WERI-Rb-1 (cell line): ENCODE measurements at places on chromosomes 16 and 17.

GRCh38 chr16:774086-775001 lies 13.8 kb downstream of the MSLN start:
- no peak for DNase-seq

GRCh38 chr17:43151880-43152456 lies 19.0 kb upstream of the NBR1 start:
- no peak for DNase-seq

DNA sequence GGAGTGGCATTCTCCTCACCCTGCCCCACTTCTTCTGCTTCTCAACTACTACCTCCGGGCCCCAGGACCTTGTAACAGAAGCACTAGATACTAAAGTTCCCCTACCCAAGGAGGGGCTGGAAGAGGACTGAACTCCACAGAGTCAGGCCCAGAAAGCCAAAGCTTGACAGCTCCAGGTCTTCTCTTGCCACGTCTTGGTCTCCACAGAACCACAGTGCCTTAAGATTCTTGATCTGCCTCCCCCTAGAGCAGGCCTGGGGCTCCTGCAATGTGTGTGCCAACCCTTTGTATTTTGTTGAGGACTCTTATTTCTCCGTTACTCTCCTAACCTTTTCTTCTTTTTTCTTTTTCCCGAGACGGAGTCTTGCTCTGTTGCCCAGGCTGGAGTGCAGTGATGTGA lies 4.0 kb downstream of the SLC16A13 start:
- DNase-seq: no peak

DNA sequence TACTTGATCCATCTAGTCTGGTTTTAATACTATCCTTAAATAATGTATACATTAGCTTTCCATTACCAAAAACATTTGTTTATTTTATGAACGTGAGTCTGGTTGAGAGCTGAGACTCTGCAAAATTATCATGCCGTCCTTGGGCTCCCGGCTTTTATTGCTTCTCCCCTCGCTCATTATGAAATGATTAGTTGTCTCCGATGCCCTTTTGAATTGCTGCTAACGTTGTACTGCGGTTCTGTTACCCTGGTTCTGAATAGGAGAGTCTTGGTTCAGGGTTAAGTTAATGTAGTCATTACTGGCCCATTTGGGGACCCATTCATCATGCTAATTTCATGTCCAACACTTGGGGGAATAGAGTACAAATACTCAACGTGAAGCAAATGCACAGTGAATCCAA lies 12.8 kb downstream of the XYLT1 start:
- no peak for DNase-seq

DNA sequence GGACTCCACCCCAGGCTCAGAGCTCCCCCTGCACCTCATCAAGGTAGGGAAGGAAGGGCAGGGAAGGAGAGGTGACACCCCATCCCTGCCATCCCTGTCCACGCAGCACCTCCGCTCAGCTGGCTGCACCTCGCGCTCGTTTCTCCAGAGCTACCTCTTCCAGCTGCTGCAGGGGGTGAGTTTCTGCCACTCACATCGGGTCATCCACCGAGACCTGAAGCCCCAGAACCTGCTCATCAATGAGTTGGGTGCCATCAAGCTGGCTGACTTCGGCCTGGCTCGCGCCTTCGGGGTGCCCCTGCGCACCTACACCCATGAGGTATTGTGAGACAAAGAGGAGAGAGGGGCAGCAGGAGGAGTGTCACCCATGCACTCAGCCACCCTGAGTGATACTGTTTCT lies 1.4 kb downstream of the CDK3 start:
- no peak for DNase-seq

DNA sequence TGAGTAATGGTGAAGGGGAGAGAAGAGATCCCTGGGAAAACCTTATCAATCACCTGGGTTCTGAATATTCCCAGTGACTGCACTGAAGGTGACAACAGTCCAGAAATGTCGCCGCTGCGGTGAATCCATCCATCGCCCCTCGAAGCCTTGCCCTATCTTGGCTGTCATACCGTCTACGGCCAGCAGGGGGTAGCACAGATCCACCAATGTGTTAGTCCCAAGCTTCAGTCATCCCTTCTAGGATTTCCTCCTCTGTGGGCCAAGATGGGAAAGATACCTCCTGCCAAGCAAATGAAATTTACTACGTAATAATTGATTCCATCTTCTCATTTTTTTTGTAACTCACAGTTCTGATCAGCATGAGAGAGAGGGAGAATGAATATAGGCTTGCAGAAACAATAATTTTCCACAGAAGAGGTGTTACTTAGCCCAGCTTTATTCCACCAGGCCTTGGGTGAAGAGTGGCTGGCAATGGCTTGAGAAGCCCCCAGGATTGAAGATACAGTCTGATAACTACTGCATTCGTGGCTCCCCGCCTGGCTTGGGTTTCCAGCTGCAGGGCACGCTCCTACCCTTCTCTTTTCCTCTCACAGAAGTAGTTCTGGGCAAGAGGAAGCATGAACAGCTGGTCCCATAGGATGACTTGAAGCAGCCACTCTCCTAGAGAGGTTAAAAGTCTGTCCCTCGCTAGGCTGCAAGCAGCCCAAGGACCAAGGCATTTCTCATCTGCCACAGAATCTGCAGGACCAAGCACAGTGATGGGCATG lies 2.6 kb upstream of the FMNL1 start:
- DNase-seq: peak; percentile 91

GRCh38 chr17:76706817-76707216 lies 3.9 kb downstream of the MXRA7 start:
- no peak for DNase-seq

DNA sequence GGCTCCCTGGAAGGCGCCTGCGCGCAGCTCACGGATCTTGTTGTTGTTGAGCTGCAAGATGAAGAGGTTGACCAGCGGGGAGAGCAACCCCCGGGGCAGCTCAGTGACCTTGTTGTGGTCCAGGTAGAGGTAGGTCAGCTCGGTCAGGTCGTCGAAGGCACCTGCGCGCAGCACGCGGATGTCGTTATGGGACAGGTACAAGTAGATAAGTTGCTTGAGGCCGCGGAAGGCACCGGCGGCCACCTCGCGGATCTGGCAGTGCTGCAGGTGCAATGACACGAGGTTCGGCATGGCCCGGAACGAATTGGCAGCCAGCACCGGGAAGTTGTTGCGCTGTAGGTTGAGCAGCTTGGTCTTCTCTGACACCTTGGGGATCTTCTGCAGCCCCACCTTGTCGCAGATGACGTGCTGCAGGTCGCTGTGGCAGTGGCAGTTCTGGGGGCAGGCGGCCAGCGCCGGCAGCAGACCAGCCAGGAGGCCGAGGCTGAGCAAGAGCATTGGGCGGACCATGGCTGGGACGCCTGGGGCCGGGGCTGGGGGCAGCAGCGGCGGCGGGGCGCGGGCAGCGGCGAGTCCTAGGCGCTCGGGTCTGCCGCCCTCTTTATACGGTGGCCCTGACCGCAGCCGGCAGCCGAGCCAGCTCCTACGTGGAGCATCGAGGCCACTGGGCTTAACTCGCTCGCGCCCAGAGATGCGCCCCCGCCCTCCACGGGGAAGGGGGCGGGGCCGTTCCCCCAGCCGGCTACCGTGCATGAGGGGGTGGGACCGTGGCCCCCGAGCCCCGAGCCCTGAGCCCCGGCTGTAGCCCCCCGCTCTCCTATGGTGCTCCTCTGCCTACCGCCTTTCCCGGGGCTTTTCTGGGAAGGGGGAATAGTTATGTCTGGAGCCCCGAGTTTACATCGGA lies at the start of gene CHAD:
Gene CHAD, minus strand, starts transcription at position 577 of the 904 bp plus-strand sequence. Its CDS starts 67 bp downstream, at position 510.
- no peak for DNase-seq

DNA sequence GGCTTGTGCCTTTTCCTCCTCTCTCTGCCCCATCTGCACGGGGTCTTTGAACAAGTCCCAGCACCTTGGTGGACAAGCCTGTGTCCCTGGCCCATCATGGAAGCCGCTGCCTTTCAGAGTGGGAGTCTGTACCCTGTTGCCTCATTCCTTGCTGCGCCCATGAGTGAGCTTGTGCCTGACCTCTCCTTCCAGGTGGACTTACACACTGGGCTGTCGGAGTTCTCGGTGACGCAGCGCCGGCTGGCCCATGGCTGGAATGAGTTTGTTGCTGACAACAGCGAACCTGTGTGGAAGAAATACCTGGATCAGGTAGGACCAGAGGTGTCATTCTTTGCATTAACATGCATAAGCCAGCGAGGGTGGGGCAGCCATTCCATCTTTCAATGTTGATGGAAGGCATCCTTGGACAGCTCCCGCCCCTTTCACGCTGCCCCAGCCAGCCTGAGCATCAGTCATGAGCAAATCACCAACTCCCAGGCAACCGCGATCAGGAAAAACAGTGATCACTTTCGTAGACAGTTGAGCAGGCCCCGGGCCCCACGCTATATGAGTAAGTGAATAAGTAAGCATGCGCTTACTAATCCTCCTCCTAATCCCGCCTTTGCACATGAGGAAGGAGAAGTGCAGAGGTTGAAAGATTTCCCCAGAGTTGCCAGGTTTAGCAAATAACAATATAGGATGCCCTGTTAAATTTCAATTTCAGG lies 36.8 kb downstream of the ATP2C2 start:
- peak; percentile 37 for DNase-seq

- DNase-seq: no peak
Observed at GRCh38 chr17:49439673-49440571, 25.2 kb upstream of the PHB1 start.

DNA sequence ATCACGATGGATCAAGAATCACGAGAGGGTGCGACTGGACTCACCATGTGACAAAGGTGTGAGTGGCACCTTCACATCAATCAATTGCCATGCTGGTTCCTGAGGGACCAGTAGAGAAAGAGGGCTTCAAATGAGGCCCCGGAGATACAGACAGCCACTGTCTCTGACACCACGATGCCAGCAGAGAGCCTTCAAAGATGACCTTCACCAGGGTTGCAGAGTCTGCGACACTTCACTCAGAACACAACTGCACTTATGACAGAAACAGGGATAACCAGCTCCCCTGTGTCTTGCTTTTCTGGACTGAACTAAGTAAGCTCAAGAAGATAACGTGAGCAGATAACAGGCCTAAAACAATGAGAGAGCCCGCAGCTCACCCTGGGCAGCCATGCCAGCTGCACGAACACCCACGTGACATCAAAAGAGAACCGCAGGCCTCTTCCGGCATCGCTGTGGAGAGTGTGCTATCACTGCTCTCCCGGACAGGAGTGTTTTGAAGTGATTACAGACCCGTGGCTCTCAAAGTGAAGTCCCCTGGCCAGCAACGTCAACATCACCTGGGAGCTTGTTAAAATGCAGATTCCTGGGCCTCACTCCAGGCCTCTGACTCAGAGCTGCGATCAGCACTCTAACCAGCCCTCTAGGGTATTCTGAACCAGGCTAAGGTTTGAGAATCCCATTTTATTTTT lies 36.4 kb downstream of the KLHDC4 start:
- DNase-seq: no peak

DNA sequence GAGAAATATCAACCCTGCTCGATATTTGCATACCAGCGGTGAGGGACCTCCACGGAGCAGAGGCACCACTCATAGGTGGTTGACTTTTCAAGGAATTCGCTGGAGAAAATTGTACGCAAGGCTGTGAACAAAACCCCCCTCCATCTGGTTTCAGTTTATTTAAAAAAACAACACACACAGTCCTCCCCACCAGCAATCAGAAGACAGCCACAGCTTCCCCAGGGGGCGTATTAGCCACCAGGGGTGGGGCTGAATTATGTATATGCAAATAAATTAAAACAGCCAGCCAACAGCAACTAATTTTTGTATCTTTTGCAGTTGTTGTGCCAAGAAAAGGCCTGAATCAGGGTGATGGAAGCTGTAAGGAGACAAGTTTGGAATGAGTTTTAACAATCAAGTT lies 5.9 kb upstream of the HSD11B2 start:
- no peak for DNase-seq

DNA sequence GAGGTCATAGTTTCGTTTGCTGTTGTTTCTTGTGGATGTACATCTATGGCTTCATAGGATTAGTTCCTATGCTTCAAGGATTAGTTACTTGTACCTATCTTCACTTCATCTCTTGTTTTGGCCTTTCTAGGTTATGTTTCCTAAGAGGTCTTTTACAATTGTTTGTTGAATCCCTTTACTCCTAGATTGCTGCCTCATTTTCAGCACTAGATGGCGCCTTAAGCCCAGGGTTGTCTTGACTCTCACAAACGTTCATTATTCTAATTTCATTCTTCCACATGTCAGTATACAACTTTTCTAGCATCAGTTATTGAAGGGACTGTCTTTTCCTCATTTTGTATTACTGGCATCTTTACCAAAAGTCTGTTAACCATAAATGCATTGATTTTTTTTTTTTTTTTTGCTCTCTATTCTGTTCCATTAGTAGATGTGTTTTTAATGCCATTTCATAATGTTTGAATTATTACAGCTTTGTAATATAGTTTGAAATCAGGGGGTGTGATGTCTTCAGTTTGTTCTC lies 45.0 kb upstream of the NACA2 start:
- DNase-seq: peak; percentile 72

DNA sequence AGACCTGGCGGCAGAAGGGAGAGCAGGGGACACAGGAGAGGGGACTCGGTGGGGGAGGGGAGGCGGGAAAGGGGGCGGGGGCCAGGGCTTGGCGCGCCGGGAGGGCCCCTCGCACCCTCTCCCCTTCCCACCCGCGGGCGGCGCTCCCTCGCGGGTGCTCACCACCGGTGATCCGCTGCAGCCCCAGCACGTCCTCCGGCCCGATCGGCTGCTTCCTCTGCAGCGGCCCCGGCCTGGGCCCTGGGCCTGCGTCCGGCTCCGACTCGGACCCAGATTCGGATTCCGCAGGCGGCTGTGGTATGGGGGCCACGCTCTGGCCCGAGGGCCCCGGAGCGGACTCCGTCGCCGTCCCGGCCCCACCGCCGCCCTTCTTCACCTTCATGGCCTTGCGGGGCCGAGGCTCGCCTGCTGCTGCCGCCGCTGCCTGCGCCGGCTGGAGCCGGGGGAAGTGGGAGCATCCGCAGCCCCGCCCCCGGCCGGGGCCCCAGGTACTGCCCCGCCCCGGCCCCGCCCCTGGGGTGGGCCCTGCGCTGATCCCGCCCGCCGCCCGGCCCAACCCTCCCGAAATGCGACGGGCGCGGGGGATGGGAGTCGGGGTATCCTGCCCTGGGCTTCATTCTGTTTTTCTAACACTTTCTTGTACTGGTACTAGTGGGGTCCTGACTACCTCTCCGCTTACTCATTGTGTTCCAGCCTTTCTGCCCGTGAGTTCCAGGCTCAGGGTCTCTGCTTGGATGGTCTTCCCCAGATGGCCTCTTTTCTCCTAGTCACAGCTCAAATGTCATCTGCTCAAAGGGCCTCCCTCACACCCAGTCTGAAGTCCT lies at the start of gene UNC119:
Gene UNC119, minus strand, starts transcription at position 449 of the 824 bp plus-strand sequence. Its CDS starts 67 bp downstream, at position 382.
- DNase-seq: peak; percentile 75

GRCh38 chr16:87829988-87830672 lies 39.2 kb downstream of the SLC7A5 start:
- DNase-seq: no peak

GRCh38 chr17:10186771-10187410 lies 11.5 kb downstream of the GAS7 start:
- DNase-seq: no peak
